Caudate nucleus (tissue), 63 donors: ENCODE measurements at places on chromosomes 7 and 10.

GRCh38 chr7:132537456-132538145 is 38.7 kb downstream of the PLXNA4 start:
- no peak for DNase-seq

DNA sequence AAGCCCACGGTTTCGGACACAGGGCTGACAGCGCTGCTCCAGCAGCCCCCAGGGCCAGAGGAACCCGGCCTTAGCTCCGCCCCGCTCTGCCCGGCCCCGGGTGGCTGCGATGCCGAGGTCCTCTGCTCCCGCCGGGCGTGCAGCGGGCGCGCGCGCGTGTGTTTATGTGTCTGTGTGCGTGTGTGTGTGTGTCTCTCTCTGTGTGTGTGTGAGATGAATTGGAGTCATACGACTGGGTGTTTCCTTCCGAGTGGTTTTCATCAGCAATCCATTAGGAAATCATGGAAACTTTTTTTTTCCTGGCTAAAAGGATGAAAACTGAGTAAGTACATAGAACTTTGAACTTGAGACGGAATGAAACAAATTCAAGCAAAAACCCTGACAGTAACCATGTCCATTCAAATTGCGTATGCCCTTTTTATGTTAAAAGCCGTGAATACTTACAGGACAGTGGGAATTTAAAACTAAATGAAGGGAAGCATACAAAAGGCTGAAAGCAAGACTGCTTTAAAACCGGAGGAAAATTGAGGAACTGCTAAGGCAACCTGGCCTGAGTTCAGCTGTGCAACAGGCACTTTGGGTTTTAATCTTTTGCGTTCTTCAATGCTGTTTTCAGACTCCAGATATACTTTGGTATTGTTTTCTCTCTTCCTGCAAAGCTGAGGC is at the start of gene CPED1:
CPED1 (plus strand) TSS at position 121 of the 666 bp plus-strand sequence. CDS start 911 bp downstream, outside the sequence.
- DNase-seq = peak; percentile 16

GRCh38 chr10:119253433-119254174 is 46.2 kb downstream of the GRK5 start:
- no peak for DNase-seq

DNA sequence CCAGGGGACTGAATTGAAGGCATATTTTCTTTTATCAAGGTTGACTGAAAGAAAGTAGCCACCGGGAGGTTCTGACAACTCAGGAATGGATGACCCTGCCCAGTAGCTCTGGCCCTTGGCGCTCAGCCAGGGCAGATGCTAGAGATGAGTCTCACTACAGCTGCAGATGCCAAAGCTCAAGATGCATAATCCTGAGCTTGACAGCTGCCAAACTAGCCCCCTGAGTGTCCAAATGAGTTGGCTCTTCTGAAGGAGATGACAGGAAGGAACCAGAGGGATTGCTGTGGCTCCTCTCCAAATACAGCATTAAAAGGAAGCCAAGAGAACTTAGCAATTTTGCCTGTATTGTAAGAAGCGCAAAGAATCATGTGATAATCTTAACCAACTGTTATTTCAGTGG is 78.4 kb downstream of the NXPH1 start:
- no peak for DNase-seq

DNA sequence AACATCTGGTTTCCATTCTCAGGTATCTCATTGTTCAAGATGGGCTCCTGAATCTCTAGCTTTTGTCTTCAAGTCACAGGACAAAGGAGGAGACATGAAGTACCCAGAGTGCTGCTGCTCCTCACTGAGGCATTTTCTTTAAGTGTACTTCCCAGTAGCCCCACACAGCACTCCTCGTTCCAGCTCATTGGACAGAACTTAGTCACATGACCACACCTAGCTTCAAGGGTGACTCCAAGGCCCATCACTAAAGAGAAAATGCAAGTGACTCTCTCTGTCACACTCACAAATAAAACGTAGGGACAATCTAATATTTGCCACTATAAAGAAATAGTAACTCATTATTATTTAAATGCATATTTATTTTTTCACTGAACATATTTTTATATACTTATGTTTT is 58.3 kb upstream of the NEUROD6 start:
- DNase-seq = no peak

GRCh38 chr7:69603937-69604494 is 5.7 kb downstream of the AUTS2 start:
- DNase-seq = no peak

GRCh38 chr7:88300401-88300945 is 6.2 kb downstream of the STEAP4 start:
- no peak for DNase-seq

GRCh38 chr10:14603534-14604102 is 171.1 kb downstream of the FAM107B start:
- DNase-seq = no peak

DNA sequence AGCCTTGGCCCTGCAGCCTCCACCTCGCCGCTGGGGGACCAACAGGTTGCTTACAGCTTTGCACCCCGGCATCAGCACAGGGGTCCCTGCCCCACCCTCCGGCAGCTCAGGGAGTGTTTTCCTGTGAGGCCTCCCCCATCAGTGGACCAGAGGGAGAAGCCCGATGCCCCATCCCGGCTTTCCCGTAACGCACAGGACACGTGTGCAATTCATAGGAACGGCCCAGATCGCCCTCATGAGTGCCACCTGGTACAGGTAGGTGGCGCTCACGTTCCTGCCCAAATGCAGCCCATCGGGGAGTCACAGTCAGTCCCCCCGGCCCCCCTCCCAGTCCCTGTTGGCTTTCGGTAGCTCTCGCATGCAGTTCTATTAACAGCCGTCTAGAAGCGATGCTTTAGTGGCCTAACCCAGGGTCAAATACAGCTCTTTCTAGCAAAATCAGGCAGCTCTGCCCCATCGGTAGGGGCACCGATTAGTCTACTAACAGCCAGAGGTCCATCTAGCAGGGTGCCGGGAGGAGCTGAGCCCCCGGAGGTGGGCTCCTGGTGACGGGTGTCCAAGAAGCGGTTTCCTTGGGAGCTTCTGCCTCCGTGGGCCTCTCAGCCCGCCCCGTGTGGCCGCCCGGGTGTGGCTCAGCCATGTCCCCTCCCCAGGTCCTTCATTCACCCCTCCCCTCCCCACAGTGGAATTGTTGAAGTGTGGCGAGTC is 48.4 kb upstream of the GTF2IRD1 start:
- no peak for DNase-seq

GRCh38 chr10:125118011-125118611 is 42.3 kb downstream of the CTBP2 start:
- DNase-seq = peak; percentile 16

DNA sequence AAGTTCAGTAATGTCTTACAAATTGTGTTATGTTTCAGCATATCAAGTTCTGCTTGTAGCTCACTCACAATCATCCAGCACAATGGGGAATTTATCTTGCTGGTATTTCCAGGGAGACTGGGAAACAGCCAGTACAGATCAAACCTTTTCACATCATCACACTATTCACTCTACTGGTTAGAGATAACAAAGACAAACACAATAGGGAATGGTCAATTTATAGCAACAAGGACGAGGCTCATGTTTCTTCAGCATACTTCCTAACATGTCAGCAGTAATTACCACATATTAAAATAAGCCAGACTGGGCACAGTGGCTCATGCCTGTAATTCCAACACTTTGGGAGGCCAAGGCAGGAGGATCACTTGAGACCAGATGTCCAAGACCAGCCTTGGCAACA is 38.3 kb downstream of the TOMM7 start:
- DNase-seq = no peak

DNA sequence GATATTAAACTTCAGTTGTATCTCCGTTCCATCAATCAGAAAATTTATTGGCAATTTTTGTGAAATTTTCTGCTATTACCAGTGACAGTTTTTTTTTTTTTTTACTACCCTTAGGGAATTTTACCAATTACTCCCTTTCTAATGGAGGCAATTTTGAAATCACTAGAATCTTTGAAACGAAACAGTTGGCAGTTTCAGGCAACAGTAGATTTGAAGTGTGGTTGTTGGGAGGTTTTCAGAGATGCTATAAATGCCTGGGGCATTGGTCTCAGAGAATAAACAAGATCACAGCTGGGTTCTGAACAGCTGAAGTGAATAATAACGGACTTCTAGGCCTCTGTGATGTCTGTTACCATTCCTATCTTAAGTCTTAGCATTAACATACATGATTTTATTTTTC is 535.9 kb upstream of the POT1 start:
- no peak for DNase-seq

DNA sequence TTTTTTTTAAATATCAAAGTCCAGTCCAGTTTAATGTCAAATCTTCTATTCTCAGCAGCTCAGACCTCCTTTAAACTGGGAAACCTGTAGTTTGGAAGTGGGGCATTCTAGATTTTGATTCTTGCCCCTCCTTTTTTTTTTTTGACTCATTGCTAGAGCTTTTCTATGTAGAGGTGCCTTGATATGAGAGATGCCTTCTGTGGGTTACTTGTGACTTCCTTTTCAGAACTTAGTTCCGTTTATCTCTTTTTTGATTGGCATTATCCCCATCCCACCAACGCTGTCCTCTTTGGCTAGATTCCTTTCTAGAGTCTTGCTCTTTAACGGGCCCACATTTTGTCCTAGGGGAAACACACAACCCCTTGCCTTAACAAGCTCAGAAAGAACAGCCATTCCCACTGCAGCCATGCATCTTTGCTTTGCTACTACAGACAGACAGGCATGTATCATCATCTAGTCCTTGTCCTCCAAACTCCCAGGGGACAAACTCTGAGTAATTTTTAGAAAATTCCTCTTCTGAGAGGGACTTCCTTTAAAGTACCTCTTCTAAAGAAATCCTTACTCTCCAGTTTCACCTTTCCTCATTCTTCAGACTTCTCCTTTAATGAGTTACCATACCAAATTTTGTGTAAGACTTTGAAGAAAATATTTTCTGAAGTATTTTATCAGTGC is 153.6 kb downstream of the PHF14 start:
- no peak for DNase-seq

DNA sequence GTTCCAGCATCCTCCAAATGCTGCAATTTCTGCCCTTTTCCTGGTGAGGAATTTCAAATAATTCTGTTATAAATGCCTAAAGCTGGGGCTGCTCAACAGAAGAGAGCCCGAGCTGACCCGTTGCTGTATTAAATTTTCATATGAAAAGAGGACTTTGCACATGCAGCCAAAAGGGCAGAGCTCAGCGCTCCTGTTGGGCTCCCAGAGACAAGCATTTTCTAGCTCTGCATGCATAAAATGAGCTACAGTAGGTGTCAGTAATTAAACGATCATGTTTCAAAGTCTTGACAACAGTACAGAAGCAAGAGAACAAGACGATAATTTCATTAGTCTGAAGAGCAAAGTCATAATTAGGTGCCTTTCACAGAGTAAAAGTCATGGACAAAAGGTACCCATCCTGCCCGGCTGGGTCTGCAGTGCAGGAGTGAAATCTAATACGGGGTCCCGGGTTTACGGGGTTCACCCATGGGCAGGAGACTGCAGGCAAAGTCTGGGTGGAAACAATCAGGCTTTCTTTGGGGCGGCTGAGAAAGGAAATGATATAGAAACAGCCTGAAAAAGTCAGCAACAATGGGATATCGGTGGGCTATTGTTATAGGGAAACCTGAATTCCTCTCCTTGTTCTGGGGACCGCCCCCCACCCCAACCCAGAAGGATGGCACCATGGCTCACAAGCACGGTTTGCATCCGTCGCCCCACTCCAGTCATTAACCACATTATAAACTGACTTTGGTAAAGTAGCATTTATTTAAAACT is 66.0 kb downstream of the EBF3 start:
- DNase-seq = no peak

DNA sequence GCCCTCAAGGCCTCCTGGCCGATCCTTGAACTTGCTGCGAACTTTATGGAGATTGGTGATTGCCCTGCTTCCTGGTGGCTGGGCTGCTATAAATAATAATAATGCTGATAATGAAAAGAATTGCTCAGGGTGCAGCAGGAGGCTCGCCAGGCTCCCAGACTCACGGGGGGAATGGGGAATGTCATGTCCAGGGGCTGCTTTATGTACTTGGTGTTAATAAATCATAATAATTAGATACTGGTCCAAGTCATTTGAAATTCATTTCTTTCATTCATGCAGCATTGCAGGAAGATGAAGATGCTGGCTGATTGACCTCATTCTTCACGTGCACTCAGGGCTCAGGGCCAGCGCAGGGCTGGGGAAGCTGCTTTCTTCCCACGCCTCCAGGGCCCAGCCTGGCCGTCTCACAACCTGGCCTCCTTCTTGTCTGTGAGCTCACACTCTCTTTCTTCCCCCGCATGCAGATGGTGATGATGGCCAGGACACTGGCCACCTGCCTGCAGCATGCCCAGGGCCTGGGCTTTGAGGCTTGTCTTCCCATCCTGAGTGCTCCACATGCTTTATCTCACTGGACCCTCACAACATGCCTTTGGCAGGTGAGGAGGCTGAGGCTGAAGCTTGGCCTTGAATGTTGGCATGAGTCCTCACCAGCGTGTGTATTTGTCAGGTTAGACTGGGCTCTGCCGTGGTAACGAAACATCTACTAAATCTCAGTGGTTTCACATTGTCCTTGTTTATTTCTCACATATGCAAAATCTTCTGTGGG is 138.4 kb upstream of the TNS3 start:
- no peak for DNase-seq

DNA sequence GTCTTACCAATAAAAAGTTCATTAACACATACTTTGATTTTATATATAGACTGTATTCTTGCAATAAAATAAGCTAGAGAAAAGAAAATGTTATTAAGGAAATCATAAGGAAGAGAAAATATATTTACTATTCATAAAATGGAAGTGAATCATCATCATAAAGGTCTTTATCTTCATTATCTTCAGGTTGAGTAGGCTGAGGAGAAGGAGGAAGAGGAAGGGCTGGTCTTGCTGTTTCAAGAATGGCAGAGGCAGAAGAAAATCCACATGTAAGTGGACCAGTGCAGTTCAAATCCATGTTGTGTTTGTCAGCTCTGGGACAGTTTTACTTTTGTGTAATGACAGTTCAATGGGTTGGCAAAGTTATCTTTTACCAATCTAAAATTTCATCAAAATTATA is 609.1 kb upstream of the ANKRD30A start:
- no peak for DNase-seq

- DNase-seq = no peak
These were observed 102.7 kb downstream of the EVX1 start for GRCh38 chr7:27345164-27345887.

- DNase-seq = no peak
These were observed 178.0 kb downstream of the AMPH start for GRCh38 chr7:38453168-38453567.

DNA sequence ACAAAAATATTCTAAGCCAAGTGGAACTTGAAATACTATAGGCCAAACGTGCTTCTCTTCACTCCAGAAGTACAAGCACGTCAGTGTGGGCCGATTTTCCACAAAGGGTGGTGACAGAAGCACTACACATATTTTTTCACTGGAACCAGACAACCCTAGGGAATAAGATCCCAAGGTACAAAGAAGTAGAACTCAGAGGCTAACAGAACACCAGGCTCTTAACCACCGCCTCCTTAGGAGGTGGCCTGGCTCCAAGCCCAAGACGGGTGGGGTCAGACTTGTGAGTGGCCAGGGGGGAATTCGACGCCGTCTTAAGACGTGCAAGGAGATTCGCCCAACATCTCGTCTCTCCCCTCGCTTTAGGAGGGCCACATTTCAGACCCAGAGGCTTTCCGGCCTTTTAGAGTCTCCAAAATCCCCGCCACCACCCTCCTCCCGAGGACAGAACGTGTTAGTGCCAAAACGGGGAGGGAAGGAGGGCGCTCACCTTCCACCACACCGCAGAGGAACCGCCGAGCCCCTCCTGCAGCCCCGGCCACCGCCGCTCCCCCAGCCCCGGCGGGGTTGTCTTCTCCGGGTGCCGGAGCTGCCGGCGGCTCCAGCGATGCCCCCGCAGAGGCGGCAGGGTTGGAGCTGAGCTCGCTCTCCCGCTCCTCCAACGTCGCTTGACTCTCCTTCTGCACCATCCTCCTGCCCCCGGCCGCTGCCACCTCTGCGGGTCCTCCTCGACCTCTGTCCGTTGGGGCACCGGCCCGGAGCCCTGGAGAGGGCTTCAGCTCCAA is 716 bp downstream of the OGA start:
- peak; percentile 63 for DNase-seq

- DNase-seq = no peak
These were observed 81.8 kb upstream of the PIK3CG start for GRCh38 chr7:106783286-106783685.
